CD4-positive, alpha-beta T cell (primary cell): ENCODE measurements at places on chromosomes 11 and 22.
A peak's percentile ranks its signal among the peaks of the same experiment; 100 is the strongest.

- no peak for DNase-seq
Measured at GRCh38 chr11:91653079-91653754, 571.4 kb upstream of the FAT3 start.

- DNase-seq = no peak
Measured at GRCh38 chr22:38733329-38733723, 22.5 kb downstream of the SUN2 start.

- no peak for DNase-seq
Measured at GRCh38 chr11:64726867-64727530, 4.0 kb upstream of the NRXN2 start.

DNA sequence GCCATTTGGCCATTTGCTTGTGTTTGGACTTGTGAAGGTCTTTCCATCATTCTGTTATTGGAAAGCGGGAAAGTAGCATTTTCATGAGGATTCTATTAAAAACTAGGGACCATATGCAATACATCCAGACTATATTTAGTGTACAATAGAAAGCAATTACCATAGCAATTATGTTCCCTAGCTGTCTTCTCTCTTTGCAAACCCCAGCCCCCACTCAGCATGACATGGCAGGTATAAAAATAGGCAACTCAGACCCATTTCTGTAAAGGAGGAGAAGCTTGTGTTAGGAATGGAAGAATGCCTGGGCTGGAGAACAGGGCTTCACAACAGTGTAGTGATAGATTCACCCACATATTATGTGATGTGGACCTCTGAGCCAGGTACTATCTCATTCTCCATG, 12.4 kb downstream of the OR51B6 start:
- DNase-seq = no peak

GRCh38 chr22:45533703-45534102, 31.0 kb downstream of the FBLN1 start:
- DNase-seq = no peak

DNA sequence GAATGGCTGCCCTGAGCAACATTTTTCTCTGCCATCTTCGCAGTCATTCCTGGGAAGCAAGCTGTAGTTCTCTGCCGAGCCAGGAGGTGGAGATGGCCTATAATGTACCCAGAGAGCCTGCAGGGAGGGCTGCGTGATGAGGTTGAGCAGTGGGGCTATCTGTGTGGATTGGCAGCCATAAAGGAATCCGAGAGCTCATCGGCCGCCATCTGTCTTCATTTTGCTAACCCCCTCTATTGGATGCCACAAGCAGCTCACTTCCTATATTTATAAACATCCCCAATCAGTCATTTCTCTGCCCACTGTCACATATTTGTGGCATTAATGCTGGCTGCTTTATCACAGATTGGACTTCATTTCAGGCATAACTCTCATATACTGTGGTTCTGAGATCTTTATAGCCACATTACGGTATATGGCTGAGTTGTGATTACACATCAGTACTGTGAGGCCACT, 209.5 kb downstream of the NTM start:
- no peak for DNase-seq

- DNase-seq = no peak
Measured at GRCh38 chr22:49536571-49537131, 291.0 kb downstream of the BRD1 start.

GRCh38 chr22:23227380-23227779, 47.1 kb downstream of the BCR start:
- DNase-seq = no peak

- DNase-seq = peak; percentile 19
Measured at GRCh38 chr11:116224154-116224888, 548.5 kb downstream of the BUD13 start.

DNA sequence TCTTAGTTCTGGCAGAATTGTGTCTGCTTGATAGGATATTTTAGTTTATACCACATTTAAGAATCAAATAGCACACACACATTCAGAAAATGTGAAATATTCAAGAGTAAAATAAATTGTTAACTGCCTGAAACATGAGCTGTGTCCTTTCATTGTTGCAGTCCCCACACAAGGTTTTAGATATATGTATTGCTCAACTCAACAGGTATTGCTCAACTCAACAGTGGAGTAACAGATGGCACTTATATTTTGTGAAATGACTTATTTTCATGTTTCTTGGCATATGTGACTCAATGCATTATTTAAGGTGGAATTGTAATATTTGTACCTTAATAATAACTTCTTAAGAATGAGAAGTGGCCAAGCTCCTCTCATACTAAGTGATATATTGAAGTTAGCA, 760.3 kb downstream of the CNTN5 start:
- no peak for DNase-seq

DNA sequence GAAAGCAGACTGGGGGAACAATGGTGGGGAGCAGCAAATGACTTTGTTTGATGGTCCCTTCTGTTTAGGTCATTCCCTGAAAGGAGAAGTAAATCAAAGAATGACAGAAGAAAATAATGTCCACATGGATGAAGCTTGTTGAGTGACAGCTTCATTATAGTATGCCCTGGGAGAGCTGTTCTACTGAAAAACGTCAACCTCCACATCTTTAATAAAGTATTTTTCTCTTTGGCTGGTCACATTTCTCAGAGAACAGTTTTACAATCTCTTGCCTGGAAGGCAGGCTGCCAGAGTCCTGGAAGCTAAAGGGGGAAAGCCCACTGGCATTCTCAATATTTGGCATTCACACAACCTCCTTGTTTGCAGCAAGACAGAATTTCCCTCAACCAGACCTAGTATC, 287.9 kb downstream of the SWAP70 start:
- DNase-seq = no peak

GRCh38 chr11:82995235-82995634, 76.5 kb downstream of the RAB30 start:
- no peak for DNase-seq

- DNase-seq = peak; percentile 43
Measured at GRCh38 chr22:17842386-17842785, 68.1 kb upstream of the BID start.
